ENCODE measurements at places on chromosomes 4 and X.

DNA sequence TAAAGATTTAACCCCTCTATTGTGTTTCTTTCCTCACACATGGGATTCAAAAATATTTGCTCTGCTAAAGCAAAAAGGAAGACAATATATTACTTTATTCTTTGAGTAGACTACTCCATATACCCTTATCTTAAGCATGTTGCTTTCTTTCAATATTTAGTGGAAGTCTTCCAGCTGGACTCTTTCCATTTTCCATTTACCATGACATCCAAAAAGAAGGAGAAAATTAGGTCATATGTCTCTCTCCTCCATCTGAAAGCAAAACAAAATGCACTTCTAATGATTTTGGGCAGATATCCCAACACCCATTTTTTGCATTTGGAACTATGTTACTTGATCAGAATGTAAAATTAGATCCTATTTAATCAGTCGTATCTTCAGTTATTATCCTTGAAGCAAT is 1336.5 kb downstream of the PCDH19 start:
- no peak for DNase-seq

DNA sequence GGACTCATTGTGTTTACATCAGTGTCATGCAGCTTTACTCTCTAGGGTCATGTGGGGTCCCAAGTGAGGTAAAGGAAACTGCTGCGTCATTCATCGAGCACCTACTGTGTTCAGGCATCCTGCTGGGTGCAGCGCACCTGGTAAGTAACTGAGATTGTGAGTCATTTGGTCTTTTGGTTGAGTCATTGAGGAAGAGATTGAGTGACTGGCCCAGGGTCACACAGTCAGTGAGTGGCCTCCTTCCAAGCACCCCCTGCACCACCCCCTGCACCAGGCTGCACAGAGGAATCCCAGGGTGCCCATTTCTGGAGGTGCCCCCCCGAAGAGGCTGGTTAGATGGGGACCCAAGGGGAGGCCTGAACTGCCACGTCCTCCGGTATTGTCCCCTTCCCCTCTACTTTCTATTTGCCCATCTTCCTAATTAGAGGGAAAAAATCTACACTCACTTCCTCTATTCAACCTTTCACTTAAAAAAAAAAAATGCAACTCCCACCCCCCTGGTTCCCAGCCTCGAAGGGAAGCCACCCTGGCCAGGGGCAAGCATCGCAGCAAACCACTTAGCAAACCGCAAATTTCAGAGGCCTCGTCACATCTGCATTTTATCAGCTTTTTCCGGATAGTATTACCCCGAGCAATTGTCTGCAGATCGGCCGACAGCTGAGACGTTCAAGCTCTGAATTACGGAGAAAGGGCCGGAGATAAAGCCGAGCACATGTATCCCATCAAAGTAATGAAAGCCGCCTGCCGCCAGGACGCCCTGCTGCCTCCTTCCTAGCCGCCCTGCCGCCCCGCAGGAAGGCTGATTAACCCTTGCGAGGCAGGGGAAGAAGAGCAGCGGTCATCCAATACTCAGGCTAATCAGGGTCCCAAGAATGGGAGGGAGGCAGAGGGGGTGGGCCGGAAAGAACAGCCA is 96.3 kb upstream of the MSX1 start:
- no peak for DNase-seq

DNA sequence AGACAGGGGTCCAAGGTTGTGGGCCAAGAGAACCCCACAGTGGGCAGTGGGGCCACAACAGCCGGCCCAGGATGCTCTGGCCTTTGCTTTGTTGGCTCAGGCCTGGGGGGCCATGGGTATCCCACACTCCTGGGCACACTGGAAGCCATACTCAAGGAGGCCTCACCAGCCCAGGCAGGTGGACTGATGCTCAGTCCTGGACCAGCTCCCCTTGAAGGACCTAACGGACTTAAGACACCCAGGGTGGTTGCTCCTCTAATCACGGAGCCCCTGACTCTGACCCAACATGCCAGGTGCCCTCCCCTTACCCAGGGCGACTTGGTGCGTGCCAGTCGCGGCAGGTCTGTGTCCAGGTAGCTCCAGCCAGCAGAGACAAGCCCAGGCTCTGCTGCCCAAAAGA is 50.8 kb downstream of the ZFYVE28 start:
- no peak for DNase-seq

GRCh38 chr4:104418286-104418685 is 76.4 kb downstream of the CXXC4 start:
- DNase-seq: no peak

DNA sequence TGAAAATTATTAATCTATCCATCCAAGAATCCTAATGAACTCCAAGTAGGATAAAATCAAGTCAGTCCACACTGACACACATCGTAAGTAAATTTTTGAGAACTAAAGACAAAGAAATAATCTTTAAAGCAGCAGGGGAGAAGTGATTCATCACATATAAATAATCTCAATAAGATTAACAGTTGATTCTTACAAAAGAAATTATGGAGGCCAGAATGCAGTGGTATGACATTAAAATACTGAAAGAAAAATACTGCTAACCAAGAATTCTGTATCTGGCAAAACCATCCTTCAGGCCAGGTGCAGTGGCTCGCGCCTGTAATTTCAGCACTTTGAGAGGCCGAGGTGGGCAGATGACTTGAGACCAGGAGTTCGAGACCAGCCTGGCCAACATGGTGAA is 96.1 kb upstream of the SH3RF1 start:
- DNase-seq: no peak

DNA sequence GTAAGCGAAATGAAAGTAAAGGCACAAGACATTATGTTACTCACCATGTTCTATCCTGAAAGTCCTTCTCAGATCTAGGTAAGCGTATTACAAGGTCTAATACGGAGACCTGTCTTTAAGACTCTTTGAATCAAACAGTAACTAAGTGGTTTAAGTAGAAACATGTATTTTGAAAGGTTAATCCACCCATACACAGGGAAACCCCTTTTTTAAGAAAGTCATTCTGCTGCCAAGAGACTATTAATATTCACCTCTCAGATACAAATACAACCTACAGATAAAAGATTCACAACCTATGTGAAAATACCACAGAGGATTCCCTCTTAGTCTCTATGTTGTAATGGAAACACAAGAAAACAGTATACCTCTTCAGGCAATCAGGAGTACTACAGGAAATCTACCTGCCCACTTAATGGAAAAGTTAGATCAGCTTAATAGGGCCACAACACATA is 63.2 kb upstream of the TNIP3 start:
- DNase-seq: no peak

GRCh38 chr4:128371001-128371777 is 83.6 kb upstream of the PGRMC2 start:
- no peak for DNase-seq

DNA sequence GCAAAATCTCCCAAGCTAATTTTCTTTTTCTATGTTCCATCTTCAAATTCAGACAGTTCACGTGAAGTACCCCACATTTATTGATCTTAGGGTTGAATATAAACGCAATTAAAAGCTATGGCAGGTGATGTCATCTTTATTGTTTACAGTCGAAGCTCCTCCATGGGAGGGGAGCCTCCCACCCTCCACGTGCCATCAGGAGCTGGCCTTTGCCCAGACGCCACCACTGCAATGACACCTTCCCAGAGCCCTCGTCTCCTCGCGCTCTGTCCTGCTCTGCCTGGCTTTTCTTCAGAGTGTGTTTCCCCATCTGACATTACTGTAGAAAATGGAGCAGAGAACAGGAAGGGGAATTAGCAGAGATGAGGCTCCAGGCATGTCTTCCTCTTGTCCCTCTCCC is 18.8 kb upstream of the CYP4V2 start:
- no peak for DNase-seq

DNA sequence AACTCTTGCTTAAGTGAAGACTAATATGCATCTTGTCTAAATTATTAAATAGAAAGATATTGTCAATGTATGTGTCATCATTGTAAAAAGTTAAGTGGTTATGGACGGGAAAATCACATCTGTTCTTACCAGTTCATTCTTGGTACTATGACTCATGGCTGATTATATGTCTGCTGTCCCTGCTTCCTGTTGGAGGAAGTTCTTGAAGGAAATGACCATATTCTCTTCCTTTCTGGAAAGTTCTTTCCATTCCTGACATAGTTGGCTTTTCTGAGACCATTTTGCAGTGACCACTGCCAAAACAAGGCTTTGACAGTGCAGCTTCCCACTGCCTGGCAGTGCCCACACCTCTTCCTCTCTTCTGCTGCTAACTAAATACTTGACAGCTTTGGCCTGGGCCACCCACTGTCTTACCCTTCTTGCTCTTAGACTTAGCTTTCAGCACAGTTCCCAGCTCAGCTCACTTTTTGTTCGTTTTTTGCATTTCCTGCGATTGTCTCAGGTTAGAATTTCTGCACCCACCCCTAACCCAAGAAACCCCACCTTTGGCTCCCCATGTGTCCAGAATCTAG is 13.2 kb upstream of the CLDN24 start:
- DNase-seq: no peak

All from D721Med (cell line).